ENCODE measurements at places on chromosomes 4 and X. TPM values are rescaled to one million over a fixed set of nuclear protein-coding genes. Genes with fewer than 3 reads are reported as not detected.

- no peak for DNase-seq
- H3K4me1 ChIP-seq: peaks cover 23% of the 10 kb centered on the region
- H3K27me3 ChIP-seq: no peaks in the 10 kb centered on the region
- no peaks in the 10 kb centered on the region for H3K36me3 ChIP-seq
Observed at GRCh38 chr4:113170805-113171468, 121.5 kb downstream of the ANK2 start.

DNA sequence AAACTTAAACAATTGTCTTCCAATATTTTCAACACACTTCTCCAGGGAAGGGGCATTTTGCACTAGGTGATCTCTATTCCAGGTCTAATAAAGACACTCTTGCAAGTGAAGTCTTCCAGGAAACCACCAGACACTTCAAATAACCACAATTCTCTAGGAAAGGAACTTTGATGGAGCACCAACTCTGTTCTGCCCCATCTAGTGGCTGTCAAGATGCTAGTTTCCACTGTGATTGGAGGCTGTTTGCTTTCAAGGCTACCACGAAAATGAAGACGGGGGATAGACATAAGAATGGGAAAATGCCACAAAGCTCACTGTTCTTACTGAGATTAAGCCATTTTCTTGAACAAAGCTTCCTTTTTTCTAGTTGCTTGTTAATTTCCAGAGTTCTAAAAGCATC is 100.6 kb upstream of the F9 start:
- H3K4me3 ChIP-seq: no peak overlapping the region
- DNase-seq: no peak
- no peaks in the 10 kb centered on the region for H3K4me1 ChIP-seq

The DDX53 gene
- not detected for total RNA-seq

DNA sequence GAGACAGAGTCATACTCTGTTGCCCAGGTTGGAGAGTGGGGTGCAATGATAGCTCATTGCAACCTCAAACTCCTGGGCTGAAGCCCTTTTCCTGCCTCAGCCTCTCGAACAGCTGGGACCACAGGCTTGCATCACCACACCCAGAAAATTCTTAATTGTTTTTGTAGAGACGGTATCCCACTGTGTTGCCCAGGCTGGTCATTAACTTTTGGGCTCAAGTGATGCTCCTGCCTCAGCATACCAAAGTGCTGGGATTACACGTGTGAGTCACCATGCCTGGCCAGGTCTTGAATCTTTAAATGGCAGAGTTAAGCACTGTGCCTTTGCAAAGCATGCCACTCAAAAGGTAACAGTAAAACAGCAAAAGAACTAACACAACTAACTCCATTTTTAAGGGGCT is 28.6 kb upstream of the BBS12 start:
- no peak overlapping the region for H3K4me3 ChIP-seq
- no peaks in the 10 kb centered on the region for H3K27me3 ChIP-seq
- H3K27ac ChIP-seq: no peak overlapping the region
- DNase-seq: peak; percentile 30

DNA sequence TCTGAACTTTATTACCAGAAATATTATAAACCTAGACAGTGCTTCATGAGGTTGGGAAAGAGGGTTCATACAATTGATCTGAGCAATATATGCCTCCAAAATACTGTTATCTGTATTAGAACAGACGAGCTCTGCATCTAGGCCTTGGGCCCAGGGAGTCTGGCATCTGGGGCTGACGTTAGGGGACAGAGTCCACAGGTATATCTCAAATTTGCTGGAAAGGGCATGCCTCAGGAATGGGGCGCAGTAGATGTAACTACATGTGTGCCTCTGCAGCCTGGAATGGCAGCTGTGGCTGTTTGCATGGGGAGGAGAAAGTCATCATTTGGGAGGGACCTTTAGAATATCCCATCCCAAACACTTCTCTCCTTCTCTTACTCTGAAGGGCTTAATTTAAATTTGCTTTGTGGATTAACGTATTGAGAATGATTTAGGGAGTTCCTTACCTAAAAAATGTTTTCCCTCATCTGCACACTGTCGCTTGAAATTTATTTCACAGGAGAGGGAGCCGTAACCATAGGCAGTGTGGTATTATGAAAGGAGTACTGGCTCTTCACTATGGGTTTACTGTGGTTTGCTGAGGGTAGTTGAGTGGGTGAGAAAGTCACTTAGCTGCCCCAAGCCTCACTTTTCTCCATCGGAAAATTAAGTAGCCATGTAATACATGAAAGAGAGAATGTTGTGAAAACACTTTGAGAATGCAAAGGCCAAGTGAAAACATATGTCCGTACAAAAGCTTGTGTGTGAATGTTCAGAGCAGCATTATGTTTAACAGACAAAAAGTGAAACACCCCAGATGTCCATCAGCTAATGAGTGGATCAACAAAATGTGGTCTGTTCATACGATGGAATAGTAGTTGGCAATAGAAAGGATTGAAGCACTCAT is 5.9 kb downstream of the ADD1 start:
- peaks cover 8% of the 10 kb centered on the region for H3K4me1 ChIP-seq
- no peak overlapping the region for H3K4me3 ChIP-seq
- no peaks in the 10 kb centered on the region for H3K27me3 ChIP-seq
- no peak overlapping the region for H3K27ac ChIP-seq

The FAM156B gene
- 5.3 TPM for total RNA-seq

GRCh38 chr4:610411-611261 is 14.7 kb upstream of the PDE6B start:
- DNase-seq: peak; percentile 76
- peaks cover 4% of the 10 kb centered on the region for H3K4me1 ChIP-seq
- H3K27ac ChIP-seq: no peak overlapping the region
- no peaks in the 10 kb centered on the region for H3K36me3 ChIP-seq
- H3K27me3 ChIP-seq: no peaks in the 10 kb centered on the region

All from SJCRH30 (cell line).